Panc1 (cell line): ENCODE measurements at places on chromosomes 1 and 21. TPM values are rescaled to one million over a fixed set of nuclear protein-coding genes. Genes with fewer than 3 reads are reported as not detected.

GRCh38 chr21:42307106-42307505 is 8.1 kb downstream of the TFF3 start:
- no peak for DNase-seq

DNA sequence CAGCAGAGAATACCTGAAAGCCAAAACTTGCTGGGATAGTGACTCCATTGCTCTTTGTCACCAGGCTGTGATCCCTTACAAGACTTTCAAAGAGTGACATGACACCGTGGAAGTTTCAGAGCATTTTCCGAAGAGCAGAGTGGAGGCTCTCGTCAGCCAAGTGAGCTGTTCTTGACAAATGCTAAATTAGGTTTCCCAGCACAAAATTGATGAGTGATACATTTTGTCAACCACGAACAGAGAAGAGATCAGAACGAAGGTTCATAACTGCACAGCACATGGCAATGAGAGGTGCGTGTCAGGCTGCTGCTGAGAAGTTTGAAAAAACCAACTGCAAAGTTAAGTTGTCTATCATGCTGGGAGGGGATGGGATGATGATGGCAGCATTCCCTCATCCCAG is 184.4 kb upstream of the C1orf174 start:
- no peak for DNase-seq

DNA sequence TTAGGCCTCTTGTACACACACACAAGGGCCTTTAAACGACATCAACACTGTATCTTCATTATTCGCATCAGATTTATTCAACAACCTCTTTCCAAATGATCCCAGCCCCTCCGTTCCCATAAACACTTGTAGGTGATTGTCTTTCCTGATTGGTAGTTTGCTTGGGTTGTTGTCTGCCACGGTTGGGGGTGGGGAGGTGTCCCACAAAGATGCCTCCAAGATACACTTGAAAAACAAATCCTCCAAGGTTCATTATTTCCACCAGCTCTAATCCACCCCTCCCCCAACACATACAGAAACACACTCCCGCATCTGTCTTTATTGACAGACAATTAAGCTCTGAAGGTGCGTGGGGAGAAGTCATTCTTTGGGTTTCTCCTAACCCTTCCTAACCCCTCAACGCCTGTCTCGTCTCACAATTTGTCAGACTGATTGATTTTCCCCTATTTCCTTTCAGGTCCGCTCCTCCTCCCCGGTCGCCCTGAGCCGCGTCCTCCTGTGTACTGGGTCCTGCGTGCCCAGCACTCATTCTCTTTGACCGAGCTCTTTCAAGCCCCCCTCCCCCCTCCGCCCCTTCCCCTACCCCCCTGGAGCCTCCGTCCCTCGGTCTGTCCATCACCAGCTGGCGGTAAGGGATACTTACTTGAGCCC is 1.4 kb downstream of the WDR26 start:
- no peak for DNase-seq

- peak; percentile 85 for DNase-seq
Measured at GRCh38 chr1:28417441-28417922, 47.9 kb downstream of the PHACTR4 start.

The CRB1 gene
- total RNA-seq, result not detected

- no peak for DNase-seq
Measured at GRCh38 chr1:40363721-40364120, 9.8 kb upstream of the SMAP2 start.

The OR6K3 gene
- not detected for total RNA-seq

GRCh38 chr1:24555591-24556413 is at the start of gene NCMAP:
Gene NCMAP, plus strand, starts transcription at chr1:24556087. Its CDS starts 39,344 bp downstream, at chr1:24595431.
- DNase-seq, result no peak

DNA sequence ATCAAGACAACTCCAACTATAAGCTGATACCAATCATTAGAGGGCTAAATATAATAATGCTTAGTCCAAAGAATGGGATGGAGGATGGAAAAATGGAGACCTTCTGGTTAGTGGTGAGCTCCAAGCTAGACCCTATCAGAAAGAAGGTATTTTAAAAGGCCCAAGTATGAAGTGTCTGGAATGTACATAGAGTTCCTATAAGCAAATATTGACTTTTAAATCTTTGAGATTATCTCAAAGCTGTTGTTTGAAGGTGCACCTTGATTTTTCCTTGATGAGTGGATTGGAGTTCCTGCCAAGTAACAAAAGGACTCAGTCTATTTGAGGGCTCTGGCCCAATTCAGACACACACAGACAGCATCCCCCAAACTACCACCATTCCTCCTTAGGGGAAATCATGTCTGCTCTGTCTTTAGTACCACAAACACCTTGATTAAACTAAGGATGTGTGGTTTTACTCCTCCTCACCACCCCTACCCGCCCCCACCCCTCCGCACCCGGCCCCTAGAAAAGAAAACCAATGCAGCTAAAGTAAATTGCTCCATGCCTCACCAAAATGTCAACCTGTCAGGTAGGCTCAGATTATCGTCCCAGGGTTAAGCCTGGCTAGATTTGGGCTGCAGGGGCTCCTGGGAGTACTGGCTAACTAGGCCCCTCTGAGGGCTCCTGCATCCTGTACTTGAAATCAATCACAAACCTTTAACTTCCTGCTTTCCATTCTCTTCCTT is 59.4 kb downstream of the CDC7 start:
- DNase-seq, result no peak

DNA sequence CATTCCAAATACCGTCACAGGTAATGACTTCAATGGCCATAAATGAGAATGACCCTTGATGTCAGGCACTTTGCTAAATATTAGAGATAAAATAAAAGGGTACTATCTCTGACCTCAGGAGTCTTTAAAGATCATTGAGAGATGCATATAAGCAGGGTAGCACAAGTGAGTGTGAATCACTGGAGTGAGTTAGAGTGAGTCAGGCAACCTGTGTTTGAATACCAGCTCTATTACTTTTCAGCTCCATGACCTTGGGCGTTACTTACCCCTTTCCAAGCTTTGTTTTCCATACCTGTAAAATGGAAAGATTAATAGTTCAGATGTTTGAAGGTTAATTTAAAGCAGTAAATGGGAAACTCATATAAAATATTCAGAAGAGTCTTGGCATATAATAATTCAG is 1058.0 kb upstream of the ADGRL4 start:
- peak; percentile 53 for DNase-seq

The RIMKLA gene
- 13.6 TPM for total RNA-seq

The JAM2 gene
- 0.21 TPM for total RNA-seq

GRCh38 chr1:12658531-12659453 is 14.9 kb downstream of the AADACL4 start:
- peak; percentile 71 for DNase-seq

- DNase-seq, result no peak
Measured at GRCh38 chr1:179798864-179799516, 55.9 kb downstream of the FAM163A start.

DNA sequence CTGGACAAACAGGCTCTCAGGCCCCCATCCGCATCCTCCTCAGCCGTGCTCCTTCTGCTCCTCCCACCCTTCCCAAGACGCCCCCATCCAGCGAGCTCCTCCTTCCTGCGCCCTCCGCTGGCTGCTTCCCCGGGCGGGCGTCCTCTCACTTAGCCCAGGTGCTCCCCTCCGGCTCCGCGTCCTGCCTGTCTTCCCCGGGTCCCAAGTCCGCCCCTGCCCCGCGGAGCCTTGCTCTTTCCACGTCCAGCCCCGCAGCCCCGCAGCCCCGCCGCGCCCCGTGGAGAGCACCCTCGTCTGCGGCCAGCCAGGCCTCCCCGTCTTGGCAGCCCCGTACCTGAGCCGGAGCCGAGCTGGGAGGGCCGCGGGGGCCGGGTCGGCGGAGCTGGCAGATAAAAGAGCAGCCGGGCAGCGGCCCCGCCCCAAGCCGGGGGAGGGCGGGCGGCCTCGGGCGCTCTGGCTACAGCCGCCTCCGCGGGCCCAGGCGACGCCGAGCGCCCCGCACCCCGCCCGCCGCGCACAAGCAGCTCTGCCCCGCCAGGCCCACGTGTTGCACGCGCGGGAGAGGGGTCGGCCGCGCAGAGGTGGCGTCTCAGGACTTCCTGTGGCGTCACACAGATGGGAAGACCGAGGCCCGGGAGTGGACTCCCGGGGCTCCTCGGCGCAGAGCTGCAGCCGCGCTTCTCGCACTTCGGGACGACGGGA is at the start of gene PAQR7:
TSS of gene PAQR7 (minus strand) at position 555 of the 702 bp plus-strand sequence. CDS start 11,869 bp downstream, outside the sequence.
- DNase-seq, result no peak

- no peak for DNase-seq
Measured at GRCh38 chr1:200372885-200373181, 37.0 kb downstream of the ZNF281 start.

DNA sequence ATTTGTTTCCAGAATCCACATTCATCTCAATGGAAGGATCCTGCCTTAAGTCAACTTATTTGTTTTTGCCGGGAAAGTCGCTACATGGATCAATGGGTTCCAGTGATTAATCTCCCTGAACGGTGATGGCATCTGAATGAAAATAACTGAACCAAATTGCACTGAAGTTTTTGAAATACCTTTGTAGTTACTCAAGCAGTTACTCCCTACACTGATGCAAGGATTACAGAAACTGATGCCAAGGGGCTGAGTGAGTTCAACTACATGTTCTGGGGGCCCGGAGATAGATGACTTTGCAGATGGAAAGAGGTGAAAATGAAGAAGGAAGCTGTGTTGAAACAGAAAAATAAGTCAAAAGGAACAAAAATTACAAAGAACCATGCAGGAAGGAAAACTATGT is 2.6 kb downstream of the GADD45A start:
- DNase-seq, result no peak

GRCh38 chr1:246067432-246068216 is 439.5 kb downstream of the SMYD3 start:
- no peak for DNase-seq
